Stimulated activated naive B cell treated with anti-CD40 and anti-IgM and Interleukin-4, amounts not matched to agents 10 μg/mL and 1 μg/mL and 100 μg/mL, for 72 hours (primary cell): ENCODE measurements at places on chromosomes 1 and 21.

DNA sequence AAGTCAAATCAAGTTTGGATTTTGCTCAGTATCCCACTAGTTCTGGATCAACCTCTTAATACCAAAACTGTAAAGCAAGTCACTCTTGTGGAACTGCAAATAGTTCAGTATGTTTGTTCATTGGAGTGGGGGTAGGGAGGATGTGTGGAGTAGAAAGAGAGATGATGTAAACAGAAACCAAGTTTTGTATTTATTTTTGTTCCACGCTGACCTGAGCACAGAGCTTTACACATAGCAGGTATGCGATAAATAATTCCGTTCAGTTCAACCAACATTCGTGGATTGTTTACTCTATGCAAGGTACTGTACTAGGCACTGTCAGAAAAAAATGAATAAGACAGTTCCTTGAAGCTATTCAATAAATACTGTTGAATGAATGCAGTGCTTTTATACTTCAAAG is 4.5 kb upstream of the ZNF644 start:
- DNase-seq: no peak

DNA sequence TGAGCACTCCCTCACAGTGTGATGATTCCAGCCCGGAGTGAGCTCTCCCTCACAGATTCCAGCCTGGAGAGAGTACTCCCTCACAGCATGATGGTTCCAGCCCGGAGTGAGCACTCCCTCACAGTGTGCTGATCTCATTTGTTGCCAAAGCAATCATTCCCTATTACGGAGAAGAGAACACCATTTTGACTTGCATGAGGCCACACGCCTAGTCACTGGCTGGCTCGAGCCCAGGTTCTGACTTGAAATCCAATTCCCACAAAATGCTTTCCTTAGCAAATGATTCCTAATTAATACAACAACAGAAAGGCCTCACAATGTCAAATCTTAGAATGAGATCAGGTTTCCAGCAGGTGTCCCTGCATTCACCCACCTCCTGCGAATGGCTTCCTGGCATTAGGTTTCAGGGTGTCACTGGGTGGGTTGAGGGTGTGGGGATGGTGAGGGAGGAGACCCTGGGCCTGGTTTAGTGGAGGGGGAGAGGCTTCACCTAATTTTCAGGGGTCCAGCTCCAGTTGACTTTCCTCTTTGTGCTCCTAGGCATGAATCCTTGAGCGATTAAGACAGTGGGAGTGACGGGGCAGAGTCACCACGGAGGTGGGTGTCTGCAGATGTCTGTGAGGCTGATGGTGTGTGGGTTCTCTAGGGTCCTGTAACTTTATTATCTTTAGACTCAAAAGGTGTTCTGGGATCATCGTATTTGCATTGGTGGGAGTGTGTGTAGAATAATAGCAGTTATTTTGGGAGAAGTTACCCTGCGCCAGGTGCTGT is 158.5 kb downstream of the KCNJ6 start:
- DNase-seq: no peak

- DNase-seq: no peak
Measured at GRCh38 chr1:3352299-3352951, 102.0 kb upstream of the ARHGEF16 start.

DNA sequence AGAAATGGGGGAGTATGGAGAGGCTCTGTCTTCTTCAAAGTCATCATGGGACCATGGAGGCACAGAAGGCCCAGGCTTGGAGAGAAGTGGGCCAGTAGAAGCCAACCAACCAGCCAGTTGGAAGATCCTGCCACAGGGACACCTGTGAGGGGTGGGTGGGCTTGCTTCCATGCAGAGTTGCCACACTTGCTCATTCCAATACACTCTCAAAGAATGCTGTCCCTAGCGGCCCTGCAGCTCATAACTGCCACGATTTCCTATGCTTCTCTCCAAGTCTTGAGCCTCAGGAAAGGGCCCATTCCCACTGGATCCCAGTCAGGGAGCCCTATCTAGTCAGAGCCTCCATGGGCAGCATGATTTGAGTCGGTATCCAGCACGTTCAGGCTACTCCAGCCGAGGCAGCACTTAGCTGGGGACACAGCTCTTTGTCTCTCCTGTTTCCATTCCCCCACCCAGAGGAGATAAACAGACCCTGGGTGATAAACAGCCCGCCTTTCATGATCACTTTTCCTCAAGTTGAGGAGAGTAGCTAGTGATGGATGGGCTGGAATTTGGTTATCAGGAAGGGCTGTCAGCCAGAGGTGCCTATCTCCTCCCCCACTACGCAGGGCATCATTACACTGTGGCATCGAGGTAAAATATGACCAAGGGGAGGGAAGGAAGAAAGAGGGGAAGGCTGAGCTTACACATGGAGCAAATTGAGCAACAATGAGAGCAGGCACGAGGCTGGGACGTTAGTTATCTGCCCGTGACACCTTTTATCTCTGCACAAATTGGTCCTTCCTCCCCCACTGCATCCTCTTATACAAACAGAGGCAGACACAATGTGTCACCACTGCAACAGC is 64.6 kb downstream of the ERI3 start:
- DNase-seq: no peak

DNA sequence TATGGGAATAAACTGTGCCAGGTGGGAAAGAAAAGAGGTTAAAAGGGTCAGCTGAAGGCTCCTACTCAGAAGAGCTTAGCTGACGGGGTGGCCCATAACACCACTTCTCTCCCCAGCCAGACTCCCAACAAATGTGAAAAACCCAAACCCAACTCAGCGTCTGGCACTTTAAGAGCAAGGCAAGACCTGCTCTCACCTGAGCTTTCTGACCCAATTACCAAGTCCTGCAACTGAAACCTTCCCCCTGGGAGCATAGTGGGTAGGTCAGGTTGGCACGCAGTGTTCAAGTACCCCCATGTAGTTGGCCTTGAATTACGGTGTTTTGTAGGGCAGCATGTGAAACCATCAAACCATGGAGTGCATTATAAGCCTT is 3.2 kb downstream of the IRF6 start:
- DNase-seq: no peak

DNA sequence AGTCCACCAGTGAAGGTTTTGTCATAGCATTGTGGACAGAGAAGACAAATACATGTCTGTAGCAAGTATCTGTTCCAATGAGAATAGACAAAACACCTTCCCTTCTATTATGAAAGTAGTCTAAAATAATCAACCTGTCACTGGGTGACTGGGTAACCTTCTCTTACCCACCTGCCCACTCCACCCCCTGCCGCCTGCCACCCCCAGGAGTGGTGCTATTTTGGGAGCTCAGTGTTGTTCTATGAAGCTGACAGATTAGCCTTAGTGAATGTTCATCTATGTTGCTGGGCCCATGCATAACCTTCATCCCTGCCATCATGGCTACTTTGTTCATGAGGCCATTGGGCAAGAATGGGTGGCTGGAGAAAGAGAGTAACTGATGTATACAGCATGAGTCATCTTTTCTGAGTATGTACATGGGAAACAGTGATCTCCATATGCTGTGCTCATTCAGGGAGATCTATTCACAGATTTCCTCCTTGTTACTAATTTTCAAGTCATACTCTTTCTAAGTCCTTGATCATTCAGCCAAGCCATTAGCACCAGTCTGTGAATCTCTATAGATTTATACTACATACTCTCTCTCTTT is 24.8 kb downstream of the MARK1 start:
- DNase-seq: no peak

DNA sequence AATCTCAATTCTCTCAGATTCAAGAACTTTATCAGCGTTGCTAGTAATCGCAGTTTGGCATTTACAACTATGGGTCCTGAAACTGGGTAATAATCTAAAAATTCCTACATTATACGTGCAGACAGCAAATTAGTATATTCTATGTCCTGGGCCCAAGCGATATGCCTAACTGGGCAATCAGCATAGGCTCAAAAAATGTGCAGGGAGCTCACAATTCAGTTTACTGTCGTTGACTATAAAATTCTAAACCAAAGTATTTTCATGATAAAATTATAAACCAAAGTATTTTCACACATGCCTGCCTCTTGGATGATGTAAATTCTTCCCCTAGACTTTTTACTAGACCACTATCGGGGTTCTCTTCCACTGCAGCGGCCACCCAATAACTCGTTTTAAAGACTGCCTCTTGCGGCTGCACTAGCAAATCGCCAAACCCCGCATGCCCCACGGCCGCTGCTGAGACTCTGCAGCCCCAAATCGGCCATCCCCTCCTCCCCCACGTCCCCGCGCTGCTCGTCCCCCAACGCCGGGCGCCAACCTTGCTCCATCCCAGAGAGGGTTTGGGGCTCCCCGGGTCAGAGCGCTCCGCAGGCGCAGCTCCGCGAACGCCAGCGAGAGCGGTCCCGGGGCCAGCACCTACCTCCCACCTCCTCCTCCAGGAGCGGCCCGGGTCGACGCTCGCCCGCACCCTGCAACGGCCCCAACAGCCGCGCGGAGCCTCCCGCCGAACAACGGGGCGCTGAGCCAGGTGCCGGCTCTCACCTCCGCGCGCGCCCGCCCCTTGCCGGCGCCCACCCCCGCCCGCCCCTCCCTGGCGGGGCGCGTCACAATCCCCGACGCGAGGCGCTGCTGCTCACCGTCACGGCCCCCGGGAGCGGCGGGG is 506 bp downstream of the SSX2IP start:
- DNase-seq: peak; percentile 32

DNA sequence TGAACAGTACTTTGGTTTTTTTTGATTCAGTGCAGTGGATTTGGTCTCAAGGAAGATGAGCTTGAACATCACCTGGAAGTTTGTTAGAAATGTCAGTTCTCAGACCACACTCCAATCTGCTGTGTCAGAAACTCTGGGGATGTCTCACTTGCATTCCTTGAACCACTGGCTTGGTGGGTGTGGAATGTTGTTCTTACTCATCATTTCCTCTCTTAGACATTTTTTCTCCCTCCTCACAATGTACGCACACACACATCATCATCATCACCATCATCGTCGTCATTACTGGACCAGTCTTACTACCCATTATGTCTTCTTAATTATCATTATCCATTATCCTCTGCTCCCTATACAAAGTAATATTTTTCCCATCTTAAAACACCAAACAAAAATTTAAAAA is 91.9 kb upstream of the KCNK2 start:
- no peak for DNase-seq

DNA sequence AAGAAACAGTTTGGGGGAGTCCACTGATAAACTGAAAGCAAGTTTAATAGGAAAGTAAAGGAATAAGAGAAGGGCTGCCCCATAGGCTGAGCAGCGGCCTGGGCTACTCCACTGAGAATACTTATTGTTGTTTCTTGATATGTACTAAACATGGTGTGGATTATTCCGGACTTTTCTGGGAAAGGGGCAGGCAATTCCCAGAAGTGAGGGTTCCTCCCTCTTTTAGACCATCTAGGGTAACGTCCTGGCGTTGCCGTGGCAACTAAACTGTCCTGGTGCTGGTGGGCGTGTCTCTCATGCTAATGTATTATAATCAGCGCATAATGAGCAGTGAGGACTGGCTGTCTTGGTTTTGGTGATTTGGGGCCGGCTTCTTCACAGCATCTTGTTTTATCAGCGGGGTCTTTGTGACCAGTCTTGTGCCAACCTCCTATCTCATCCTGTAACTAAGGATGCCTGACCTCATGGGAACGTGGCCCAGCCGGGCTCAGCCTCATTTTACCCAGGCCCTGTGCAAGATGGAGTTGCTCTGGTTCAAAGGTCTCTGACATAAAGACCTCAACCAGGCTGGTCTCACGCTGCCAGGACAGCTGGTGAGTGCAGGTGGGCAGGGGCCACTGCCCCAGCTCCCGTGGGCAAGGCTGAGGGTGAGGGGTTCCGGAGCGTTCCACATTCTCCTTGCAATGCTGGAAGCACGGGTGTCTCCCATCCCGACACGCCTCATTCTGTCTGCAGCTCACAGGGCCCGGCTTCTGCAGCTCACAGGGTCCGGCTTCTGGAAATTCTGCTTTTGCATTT is 19.6 kb upstream of the C1orf159 start:
- no peak for DNase-seq

DNA sequence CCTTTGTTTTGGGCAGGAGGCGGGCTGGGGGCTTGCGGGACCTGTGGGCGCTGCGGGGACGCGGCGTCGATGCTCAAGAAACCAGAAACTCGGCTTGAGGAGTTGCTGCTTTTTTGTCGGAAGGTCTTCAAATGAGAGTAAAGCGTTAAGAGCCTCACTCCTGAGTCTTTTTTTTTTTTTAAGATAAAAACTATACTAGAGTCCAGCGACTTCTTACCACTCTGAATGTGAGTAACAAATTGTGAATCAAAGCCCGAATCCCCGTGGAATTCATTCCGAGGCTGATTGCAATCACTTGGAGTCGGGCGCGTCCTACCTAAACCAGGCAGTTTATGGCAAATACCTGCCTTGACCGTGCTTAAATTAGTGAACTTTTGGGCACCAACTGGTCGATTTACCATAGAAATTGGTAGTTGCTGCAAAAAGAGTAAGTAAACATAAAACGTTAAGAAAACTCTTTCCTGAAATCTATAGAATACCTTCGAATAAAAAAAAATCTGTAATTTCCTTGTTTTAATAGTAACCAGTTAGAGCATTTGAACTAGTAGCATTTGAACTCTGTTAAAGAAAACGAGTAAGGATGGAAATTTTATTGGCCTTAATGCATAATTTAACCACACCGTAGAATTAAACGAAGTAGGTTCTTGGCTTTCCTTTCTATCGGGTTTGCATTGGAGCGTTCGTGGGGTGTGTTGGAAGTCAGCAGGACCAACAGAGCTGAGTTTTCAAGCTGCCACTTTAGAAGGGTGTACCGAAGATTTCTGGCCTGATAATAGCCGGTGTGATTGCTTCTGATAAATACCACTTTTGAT is 769 bp downstream of the GPSM2 start:
- DNase-seq: no peak

GRCh38 chr1:36883315-36883949 is 150.9 kb downstream of the GRIK3 start:
- no peak for DNase-seq

GRCh38 chr1:58622571-58622970 is 45.5 kb upstream of the TACSTD2 start:
- no peak for DNase-seq

- no peak for DNase-seq
Measured at GRCh38 chr21:25791319-25791718, 56.5 kb downstream of the GABPA start.

DNA sequence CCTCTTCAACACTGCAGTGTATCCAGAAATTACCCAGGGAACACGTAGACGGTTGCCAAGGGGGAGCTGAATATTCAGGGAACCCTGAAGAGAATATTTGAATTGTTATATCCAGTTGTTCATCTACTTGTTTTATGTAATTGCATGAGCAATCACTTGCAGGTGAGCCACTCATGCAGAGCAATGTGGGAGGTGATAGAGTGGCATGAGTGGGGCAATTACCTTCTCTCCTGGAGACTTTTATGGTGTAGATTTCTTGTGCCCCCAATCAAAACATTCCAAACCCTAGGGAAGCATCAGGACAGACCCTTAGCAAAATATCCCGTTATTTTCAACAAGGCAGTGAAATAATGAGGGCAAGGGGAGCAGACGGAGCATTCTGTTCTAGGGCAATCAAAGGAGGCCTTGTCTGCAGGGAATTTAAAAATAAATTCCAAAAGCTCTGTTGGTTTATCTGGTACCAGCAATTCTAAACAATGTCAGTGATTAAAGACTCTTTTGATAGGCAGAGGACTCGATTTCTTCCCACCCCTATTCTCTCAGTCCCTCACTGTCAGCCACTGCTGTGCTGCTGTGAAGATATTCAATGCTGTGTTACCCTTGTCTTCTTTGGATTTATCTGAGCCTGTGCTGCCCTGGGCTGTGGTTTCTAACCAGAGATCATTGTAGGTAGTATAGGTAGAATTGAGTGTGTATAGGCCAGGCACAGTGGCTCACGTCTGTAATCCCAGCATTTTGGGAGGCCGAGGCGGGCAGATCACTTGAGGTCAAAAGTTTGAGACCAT is 180.2 kb upstream of the MAP1LC3C start:
- no peak for DNase-seq
